ENCODE measurements at places on chromosomes 6 and 20.

DNA sequence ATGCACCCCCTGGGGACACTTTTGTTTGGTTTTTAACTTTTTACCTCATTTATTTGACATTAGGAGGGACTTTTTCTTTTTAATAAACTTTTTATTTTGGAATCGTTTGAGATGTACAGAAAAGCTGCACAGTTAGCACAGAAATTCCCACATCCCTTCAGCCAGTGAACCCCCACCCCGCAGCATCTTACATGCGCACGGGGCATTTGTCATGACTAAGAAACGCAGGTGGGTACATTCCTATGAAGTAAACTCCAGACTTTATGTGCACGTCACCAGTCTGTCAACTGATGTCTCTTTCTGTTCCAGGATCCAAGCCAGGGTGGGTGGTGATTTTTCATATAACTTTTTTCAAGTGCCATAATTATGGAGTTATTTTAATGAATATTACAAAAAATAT is 4.9 kb upstream of the ZNF831 start:
- DNase-seq: no peak

GRCh38 chr6:45118754-45119153 is 209.4 kb upstream of the RUNX2 start:
- DNase-seq: no peak

DNA sequence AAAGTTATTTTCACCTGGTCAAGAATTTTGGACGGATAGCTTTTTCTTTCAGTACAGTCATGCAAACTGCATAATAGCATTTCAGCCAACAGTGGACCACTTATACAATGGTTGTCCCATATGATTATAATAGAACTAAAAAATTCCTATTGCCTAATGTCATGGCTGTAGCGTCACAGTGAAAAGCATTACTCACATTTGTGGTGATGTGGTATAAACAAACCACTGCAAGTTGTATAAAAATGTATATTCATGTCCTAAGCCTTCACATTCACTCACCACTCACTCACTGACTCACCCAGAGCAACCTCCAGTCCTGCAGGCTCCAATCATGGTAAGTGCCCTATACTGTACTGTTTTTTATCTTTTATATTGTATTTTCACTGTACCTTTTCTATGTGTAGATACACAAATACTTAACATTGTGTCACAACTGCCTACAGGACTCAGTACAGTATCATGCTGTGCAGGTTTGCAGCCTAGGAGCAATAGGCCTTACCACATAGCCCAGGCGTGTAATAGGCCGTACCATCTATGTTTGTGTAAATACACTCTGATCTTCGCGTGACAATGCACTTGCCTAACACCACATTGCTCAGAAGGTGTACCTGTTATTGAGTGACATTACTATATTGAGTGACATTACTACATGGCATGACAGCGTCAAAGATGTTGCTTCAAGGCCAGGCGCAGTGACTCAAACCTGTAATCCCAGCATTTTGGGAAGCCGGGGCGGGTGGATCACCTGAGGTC is 17.9 kb downstream of the ABHD12 start:
- no peak for DNase-seq

GRCh38 chr20:1827974-1828785 is 67.0 kb upstream of the SIRPA start:
- DNase-seq: no peak

GRCh38 chr6:63573899-63574553 is 1.7 kb downstream of the LOC128125822 start:
- no peak for DNase-seq

Data from esophagus squamous epithelium (tissue), 5 donors.